ENCODE measurements at places on chromosomes 7 and 10.
A peak's percentile ranks its signal among the peaks of the same experiment; 100 is the strongest.

- DNase-seq = no peak
Measured at GRCh38 chr10:70315276-70315675, 31.5 kb upstream of the NPFFR1 start.

DNA sequence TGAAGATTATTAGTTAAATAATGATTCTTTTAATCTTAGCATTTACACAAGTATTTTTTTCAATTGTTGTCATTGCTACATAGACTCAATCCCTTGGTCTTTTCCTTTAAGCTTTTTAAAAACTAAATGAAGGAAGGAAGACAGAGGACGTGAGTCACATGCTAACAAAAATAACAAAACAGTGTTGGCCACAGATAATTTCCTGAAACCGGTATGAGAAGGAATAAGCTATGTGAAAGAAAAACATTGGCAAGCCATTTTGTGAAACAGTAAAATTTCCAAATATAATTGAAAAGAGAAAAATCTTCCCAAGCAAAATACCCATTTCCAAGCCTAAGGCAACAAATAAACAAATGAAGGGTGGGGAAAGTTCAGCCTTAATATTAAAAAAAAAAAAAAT, 223.0 kb downstream of the AHR start:
- peak; percentile 80 for DNase-seq

DNA sequence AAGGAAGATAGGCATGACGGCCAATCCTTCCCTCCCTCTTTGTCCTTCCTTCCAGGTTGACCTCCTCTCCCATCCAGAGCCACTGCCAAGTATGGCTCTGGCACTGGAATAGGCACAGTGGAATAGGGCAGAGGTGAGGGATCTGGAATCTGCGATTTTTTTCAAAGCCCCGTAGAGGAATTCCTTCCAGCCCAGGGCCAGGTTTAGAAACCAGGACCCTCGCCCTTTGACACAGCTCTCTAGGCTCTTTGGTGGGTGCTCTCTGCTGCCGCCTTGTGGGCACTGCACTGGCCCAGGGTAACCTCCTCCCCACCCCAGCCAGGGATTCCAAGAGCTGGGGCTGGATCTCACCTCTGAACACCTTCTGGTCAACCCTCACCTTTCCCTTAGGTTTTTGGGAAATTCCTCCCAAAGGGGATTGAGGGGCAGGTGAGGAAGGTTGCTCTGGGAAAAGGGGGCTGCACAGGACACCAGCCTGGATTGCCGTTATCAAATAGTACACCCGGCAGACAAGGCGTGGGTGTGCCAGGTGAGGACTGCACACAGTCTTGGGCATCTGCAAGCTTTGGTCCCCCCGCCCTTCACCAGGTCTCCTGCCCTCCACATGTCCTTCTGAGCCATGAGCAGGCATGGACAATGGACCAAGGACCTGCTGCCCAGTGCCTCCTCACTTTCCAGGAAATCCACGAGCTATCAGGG, 22.8 kb downstream of the C10orf105 start:
- peak; percentile 65 for DNase-seq

DNA sequence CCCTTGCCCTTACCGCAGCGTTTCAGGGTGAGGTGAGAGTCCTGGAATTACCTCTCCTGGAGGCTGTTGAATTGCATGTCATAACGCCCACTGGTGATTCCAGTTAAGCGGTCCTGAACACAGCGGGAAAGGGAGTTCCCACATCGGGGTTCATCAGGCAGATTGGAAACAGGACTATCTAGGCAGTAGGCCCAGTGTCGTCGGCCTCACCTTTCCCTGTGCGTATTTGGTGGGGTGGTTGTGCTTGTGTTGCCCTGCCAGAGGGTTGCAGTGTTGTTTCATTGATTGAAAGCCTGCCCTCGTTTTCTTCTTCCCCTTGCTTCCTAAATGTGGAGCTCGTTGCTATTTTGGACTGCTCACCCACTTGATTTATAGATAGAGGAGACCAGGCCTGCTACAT, 10.6 kb upstream of the SUN1 start:
- DNase-seq = no peak

- no peak for DNase-seq
Measured at GRCh38 chr7:86598721-86599120, 45.0 kb upstream of the GRM3 start.

All from MCF 10A (cell line).